ENCODE measurements at places on chromosomes 12 and 14. TPM values are rescaled to one million over a fixed set of nuclear protein-coding genes. Genes with fewer than 3 reads are reported as not detected.

- no peak overlapping the region for H3K4me3 ChIP-seq
- peaks cover 4% of the 10 kb centered on the region for H3K4me1 ChIP-seq
- peak; percentile 37 for DNase-seq
- H3K27me3 ChIP-seq: no peaks in the 10 kb centered on the region
These were observed 116.5 kb downstream of the GPHN start for GRCh38 chr14:66624336-66624937.

GRCh38 chr12:95700316-95700785 is 90.2 kb downstream of the NTN4 start:
- H3K27ac ChIP-seq: no peak overlapping the region
- H3K4me1 ChIP-seq: no peaks in the 10 kb centered on the region
- H3K4me3 ChIP-seq: no peak overlapping the region
- H3K36me3 ChIP-seq: no peaks in the 10 kb centered on the region

DNA sequence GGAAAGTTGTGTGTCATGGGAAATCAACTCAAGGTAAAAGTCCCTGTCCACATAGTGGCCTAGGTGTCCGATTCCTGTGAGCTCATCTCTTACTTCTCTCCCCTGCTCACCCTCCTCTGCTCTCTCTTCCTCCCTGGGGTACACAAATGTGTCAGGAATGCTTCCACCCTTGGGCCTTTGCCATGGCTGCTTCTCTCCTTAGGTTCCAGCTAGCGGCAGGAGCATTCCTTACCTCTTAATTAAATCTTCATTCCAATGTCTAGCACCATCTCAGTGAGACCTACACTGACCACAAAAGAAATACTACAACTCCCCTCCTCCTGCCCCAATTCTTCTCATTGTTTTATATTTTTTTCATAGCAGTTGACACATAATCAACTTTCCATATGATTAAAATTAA is 298.6 kb downstream of the PDZRN4 start:
- H3K4me1 ChIP-seq: no peaks in the 10 kb centered on the region
- peaks cover 2% of the 10 kb centered on the region for H3K27me3 ChIP-seq
- H3K27ac ChIP-seq: no peak overlapping the region
- no peaks in the 10 kb centered on the region for H3K36me3 ChIP-seq

GRCh38 chr12:79454338-79454843 is 236.4 kb downstream of the PAWR start:
- H3K36me3 ChIP-seq: no peaks in the 10 kb centered on the region
- no peak for DNase-seq
- no peak overlapping the region for H3K4me3 ChIP-seq

GRCh38 chr14:77892381-77892871 is 92.5 kb downstream of the ADCK1 start:
- H3K4me3 ChIP-seq: no peak overlapping the region
- H3K27ac ChIP-seq: no peak overlapping the region
- H3K36me3 ChIP-seq: no peaks in the 10 kb centered on the region
- no peaks in the 10 kb centered on the region for H3K4me1 ChIP-seq

NCOR2 gene
- 107 TPM for total RNA-seq
